HTR-8/SVneo (cell line): ENCODE measurements at places on chromosomes 3 and 15.

- DNase-seq: no peak
These were observed 179.3 kb downstream of the FRMD5 start for GRCh38 chr15:44015545-44016305.

DNA sequence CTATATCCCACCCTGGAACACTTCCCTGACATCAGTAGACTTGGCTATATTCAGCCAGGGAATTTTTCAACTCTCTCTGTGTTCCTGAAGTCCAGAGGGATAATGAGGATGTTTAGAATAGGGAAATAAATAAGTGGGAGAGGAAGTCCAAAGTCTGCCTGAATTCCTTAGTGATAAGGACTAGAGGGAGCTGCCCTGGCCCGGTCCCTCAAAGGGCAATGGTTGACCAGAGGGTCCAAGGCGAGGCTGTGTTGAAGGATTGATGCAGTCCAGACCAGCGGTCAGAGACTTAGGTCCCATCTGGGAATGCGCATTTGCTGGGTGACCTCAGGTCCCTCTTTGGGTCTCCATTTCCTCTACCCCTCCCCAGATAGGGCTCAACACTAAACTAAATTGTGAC is 7.9 kb downstream of the VIPR1 start:
- DNase-seq: no peak

GRCh38 chr3:35969406-35969805 is 330.1 kb downstream of the ARPP21 start:
- no peak for DNase-seq

DNA sequence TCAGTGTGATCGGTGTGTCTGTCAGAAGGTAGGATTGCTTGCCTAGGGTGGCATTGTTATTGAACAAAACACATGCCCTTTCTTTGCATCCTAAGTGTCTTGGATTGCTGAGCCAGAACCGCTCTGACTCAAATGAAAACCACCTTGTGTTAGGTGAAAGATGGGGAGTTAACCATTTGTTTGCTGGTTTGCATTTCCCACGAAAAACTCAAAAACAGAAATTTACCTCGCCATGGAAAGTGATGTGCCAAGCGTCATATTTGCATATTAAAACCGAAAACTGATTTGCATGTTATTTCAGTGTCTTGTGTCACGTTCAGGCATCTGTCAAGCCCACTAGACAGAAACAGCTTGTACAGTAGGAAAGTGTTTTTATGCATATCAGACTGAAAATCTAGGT is 474.6 kb upstream of the TPRG1 start:
- DNase-seq: no peak

GRCh38 chr3:152818027-152818426 is 16.9 kb upstream of the P2RY1 start:
- no peak for DNase-seq

- DNase-seq: no peak
These were observed 67.2 kb downstream of the EIF4E3 start for GRCh38 chr3:71657831-71658530.

DNA sequence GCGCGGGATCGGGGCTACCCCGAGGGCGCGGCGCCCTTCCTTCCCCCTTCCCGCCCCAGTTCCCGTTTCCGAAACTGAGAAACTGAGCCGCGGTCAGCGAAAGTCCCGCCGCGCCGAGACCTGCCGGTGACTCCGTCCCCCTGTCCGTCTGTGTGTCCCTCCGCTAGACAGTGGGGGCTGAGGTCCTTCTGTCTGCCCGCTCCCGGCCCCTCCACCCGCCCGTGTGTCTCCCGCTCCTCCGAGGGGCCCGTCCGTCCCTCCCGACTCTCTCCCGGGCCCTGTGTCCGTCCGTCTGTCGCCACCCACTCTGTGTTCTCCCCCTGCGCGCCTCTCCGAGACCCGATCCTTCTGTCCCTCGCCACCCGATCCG is 426 bp downstream of the PRKCD start:
- DNase-seq: no peak

DNA sequence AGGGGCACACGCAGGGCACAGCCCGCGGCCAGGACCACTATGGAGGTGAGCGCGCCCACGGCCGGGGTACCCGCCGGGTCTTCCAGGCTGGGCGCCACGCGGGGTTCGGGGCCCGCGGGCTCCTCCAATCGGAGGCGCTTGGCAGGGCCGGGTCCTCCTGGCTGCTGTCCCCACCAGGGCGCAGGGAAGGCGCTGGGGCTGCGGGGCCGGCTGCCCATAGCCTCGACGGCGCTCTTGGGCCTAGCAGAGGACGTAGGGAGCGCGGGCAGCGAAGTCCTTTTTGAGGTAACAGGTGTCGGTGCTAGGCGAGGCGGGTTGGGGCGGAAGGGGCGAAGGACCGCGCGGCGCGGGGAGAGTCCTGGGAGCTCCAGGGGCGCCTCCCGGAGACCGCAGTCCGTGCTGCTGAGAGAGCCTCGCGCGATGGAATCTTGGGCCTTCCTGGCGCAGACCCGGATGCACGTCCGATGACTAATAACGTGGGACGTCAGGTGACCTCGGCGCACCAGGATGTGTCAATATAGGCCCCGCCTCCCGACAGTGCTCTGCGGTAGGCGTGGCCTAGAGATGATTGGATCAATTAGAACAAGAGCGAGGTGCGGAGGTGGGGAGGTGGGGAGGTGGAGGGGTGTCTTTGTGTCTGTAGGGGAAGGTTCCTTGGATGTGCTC is at the start of gene PRR23A:
PRR23A (minus strand) TSS at position 218 of the 666 bp plus-strand sequence; CDS start at position 218, 0 bp downstream.
- DNase-seq: no peak

DNA sequence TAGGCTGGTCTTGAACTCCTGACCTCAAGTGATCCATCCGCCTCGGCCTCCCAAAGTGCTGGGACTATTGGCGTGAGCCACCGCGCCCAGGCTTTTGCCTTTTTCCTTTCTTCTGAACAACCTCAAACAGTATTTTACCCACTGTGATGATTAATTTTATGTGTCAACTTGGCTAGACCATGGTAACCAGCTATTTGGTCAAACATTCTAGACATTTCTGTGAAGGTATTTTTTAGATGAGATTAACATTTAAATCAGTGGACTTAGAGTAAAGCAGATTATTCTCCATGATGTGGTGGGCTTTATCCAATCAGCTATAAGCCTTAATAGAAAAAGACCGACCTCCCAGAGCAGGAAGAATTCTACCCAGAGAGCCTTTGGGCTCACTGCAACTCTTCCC is 6.0 kb downstream of the SPATA12 start:
- no peak for DNase-seq

DNA sequence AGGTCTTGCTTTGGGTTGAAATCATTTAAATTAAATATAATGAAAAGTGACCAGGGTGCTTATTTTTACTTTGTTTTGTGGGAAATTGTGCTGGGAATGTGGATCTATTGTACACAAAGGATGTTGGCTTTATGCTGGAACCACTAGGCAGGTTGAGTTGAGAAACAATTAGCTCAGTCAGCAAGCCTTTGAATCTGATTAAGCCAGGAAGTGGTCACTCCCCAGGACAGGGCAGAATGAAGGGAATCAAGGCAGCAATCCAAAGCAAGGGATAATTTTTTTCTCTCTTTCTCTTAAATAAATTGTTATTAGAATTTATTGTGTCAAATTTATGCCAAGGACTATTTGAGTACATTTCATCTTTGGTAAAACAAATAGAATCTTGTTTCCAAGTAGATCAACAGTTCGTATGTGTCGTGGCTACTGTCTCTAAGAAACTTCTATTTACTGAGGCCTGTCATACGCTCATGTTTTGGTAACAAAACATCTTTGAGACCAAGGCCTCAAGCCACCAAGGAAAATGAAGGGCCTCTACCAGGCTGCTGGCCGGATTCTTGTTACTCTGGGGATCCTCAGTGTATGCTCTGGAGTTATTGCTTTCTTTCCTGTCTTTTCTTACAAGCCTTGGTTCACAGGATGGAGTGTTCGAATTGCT is at the start of gene TMEM212:
TMEM212 (plus strand) TSS at position 486 of the 655 bp plus-strand sequence; CDS start at position 521, 35 bp downstream.
- no peak for DNase-seq

GRCh38 chr3:10263646-10264363 is 15.5 kb downstream of the TATDN2 start:
- no peak for DNase-seq

GRCh38 chr3:71247958-71248335 is 335.6 kb downstream of the FOXP1 start:
- no peak for DNase-seq

GRCh38 chr3:65550137-65550536 is 488.6 kb downstream of the MAGI1 start:
- no peak for DNase-seq

DNA sequence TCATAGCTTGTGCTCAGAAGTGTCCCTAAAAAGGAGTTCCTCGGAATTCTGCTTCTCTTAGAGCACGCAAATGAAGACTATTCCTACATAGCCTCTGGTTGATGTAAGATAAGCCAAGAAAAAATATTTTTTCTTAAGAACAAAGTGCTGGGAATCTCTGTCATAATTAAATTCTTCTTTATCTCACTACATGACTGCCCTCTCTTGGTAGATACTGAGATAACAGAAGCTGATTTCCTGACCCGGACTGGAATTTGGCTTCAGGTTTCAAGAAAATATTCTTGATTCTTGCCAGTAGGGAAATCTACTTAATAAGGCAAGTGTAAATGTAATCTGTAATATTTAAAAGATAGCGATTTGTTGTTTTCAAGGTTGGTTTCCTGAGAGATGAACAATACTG is 31.3 kb upstream of the SETMAR start:
- DNase-seq: peak; percentile 4

GRCh38 chr3:124916837-124917409 is 17.6 kb downstream of the MUC13 start:
- no peak for DNase-seq

DNA sequence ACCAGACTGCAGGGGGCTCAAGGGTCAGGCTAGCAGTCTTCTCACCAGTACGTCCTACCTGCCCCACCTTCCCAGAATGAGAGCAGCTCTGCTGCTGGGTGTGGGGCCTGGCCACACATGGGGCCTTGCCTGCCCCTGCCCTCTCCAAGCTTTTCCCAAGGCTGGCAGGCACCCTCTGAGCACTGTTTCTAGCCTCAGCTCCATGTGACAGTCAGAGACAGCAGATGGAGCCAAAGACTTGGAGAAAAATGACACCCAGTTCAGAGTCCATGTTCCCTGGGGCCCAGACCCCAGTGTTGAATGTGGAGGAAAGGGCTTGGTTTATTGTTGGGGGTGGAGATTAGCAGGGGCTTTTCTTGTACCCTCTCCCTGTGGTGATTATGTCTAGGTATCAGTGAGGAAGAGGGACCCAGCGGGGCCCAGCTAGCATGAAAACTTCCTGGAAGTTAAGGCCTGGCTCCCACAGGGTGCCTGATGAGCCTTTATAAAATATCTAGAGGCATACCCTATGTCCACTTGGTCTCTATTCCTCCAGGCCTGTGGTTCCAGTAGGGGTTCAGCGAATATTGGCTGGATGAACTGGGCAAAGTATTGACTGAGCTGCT is 153.8 kb downstream of the EEFSEC start:
- peak; percentile 27 for DNase-seq

GRCh38 chr3:73449774-73450173 is 175.0 kb downstream of the PDZRN3 start:
- DNase-seq: no peak

DNA sequence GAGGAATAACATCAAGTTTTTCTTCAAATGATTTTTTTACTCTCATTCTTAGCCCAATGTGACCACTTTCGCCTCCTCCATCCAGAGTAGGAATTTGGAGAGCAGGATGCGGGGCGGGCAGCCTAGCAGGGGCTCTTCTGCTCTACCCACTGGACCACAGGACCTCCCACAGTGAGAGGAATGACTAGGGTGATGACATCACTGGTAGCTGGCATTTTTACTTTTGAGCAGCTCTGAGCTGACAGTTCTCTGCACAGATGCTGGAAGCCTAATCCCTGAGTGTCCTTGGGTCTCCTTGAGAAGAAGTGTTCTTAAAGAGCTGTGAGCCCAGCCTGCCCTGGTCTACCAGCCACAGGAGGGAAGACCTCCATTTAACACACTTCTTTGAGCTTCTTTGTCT is 1.4 kb upstream of the HCN4 start:
- no peak for DNase-seq

- no peak for DNase-seq
These were observed 64.9 kb downstream of the IQSEC1 start for GRCh38 chr3:13008155-13008995.

- DNase-seq: no peak
These were observed 44.4 kb downstream of the CSNK1G1 start for GRCh38 chr15:64311566-64311965.

DNA sequence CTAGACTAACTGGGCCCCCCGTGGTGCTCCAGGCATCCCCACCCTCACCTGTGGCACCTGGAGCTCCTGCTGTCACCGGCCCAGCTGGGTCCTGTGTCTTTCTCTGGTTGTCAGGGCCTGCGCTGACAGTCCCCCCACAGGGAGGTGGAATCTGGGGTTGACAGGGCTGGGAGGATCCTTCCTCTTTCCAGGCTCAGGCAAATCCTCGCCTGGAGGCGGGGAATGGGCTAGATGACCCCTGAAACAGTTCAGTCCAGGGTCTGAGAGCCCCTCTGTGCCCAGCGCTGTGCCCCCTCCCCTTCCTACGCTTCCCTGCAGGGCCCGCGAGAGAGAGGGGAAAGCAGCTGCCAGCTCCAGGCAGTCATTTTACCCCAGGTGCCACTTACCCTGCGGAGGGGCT is 50.1 kb upstream of the MCF2L2 start:
- DNase-seq: no peak

DNA sequence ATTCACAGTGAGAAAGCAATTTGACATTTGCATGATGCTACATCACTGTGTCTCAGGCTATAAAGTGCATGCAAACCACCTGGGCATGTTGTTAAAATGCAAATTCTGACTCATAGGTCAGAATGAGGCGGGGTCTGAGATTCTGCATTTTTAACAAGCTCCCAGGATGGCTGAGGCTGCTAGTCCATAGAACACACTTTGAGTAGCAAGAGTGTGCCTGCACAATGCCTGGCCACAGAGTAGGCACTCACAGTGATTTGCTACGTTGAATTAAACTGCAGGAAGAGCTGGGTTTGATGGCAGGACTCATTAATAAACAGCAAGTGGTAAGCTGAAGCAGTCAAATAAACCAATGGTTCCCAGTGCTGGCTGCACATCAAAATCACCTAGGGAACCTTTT is 48.1 kb downstream of the NTRK3 start:
- DNase-seq: no peak

DNA sequence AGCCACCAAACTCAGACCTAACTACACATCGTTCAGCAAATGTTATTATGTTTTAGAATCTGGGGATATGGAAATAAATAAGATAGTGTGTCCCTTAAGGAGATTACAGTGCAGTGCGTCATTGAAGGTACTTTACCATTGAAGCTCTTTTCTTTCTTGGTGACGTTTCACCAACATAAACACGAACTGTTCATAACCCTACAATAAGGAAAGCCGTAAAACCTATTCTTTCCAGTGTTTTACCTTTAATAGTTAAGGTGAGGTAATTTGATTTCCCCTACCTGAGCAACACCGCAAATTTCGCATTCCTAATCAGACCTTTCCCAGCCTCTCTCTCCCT is 826 bp downstream of the CCDC66 start:
- DNase-seq: no peak

GRCh38 chr3:7917443-7918151 is 584.0 kb upstream of the LMCD1 start:
- no peak for DNase-seq

DNA sequence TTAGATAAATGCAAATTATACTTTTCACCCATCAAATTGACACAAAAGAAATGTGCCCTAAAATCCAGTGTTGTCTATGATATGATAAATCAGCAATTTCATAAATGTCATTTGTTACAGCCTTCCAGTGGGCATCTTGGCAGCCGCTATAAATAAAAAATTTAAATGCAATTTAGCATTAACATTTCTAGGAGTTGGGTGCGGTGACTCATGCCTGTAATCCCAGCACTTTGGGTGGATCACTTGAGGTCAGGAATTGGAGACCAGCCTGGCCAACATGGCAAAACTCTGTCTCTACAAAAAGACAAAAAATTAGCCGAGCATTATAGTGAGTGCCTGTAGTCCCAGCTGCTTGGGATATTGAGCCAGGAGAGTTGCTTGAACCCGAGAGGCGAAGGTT is 65.9 kb upstream of the POMGNT2 start:
- DNase-seq: no peak
